ENCODE measurements at places on chromosomes 16 and 17.

DNA sequence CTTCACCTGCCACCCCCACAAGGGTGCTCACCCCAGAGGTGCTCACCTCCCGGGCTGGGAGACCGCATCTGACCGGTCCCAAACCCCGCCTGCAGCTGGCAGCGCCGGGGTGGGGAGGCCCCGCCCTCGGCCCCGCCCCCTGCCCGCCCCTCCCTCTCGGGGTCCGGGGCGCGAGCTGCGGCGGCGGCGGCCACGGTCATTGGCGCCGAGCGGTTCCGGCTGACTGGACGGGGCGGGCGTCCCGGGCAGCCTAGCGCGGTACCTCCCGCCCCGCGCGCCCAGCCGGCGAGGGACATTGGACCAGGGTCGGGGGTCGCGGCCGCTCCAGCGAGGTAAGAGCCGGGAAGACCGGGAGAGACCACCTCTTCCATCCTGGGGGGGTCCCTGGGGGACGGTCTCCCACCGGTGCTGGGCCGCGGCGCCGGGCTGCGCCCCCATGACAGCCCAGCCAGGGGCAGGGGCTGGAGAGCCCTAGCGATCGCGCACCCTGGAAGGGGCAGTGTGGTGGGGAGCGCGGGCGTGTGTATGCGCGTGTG is at the start of gene CACNG5:
TSS of gene CACNG5 (plus strand) at position 199 of the 536 bp plus-strand sequence. CDS start 42,216 bp downstream, outside the sequence.
- DNase-seq = no peak

GRCh38 chr17:40664582-40665333 is at the start of gene KRT222:
TSS of gene KRT222 (minus strand) at chr17:40665177. CDS start at chr17:40665099, 78 bp downstream.
- DNase-seq = no peak

DNA sequence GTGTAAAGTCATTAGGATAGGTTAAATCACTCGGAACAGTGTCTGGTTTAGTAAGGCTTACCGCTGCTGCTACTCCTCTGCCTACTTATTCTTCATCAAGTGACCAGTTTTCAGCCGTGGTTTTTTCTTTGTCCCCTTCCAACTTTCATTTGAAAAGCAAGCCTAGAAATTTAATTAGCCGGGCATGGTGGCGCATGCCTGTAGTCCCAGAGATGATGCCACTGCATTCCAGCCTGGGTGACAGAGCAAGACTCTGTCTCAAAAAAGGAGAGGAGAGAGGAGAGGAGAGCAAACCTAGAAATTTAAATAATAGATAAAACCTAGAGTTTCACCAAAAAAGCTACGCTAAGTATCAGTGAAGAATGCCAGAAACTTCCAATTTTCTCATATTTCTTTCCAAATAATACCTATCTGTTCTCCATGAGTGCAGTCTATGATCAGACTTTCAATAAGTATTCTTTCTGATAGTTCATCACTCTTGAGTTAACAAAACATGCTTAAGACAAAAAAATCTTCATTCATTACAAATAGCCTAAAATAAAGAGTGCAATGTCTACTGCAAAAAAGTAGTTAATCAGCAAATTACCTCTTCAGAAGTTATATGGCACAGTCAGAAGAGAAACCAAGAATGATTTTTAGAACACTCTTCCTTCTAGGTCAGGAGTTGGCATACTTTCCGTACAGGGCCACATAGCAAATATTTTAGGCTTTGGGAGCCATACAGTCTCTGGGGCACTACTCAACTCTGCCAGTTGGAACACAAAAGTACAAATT is 15.1 kb downstream of the ANKFY1 start:
- no peak for DNase-seq

DNA sequence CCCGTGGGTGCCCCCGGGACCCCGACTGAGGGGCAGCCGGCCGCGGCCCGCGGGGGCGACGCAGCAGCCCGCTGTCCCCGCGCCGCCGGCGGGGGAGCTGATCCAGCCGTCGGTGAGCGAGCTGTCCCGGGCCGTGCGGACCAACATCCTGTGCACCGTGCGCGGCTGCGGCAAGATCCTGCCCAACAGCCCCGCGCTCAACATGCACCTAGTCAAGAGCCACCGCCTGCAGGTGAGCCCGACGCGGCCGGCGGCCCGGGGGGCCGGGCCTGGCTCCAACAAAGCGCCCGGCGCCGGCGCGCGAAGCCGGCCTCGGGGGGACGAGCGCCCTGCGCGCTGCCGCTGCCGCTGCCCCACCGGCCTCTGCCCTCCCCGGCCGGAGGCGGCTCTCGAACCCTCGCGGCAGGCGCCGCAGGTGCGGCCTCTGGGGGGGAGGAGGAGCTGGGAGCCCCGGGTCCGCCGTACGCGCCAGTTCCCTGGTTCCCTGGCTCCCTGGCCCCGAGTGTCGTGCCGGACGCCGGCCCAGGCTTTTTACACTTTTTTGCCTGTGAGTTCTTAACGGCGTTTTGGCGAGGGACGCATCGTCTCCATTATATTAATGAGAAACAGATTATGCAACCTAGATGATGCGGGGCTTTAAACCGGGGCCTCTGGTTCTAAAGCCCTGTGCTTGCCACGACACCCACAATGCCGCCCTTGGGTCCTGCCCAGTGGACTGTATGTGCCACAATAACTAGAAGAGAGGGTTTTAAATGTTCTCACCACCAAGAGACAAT is 521 bp downstream of the ATMIN start:
- DNase-seq = no peak

DNA sequence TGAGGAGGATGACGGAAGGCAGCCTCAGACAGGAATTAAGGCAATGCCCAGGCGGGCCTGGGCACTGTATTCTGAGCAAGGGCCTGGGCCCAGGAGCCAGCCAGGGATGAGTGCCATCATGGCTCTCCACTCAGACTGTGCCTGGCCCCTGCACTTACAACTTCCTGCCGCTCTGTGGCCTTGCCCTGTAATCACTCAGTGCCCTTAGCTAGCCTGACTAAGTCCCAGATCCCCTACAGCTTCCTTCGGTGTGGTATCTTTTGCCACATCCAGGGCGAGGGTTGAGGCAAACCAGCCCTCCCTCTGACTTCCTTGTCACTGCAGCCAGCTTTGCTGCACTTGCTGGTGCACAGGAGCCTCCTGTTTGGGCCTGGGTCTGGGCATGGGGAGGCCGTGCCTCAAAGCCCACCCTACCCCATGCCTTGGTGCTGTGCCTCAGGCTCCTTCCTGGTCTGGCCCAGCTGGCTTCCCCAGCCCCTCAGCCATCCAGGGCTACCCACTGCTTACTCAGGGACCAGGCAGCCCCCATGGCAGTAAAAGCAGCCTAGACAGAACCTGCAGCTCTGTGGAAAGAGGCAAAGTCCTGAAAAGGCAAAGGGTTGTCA is 9.3 kb downstream of the SLC46A1 start:
- no peak for DNase-seq

GRCh38 chr17:55513885-55514590 is 2.8 kb upstream of the SMIM36 start:
- peak; percentile 33 for DNase-seq

GRCh38 chr16:73482310-73482709 is 434.4 kb upstream of the ZFHX3 start:
- no peak for DNase-seq

- DNase-seq = no peak
Observed at GRCh38 chr16:17949141-17949981, 387.2 kb downstream of the NPIPA8 start.

- no peak for DNase-seq
Observed at GRCh38 chr16:2724088-2724676, 4.2 kb upstream of the PRSS27 start.

GRCh38 chr16:80836846-80837245 is 32.4 kb upstream of the CDYL2 start:
- DNase-seq = no peak

- DNase-seq = no peak
Observed at GRCh38 chr17:77036136-77036840, 104.5 kb upstream of the SEC14L1 start.

DNA sequence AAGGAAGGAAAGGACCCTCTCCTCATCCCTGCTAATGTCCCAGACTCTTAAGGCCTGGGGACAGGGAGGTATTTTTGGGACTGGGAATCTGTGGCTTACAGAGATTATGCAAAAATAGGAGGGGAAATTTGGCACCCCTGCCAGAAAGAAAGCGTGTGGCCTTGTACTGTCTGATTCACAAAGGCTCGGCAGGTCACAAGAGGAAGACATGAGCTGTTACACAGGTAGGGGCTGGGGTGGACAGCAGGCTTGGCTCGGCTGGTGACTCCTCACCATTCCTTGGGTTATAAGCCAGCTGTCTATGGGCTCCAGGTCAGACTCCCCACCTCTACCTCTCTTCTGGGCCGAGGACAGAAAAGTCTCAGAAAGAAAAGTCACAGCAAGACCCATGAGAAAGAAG is 20.7 kb upstream of the SREBF1 start:
- no peak for DNase-seq

GRCh38 chr17:7818746-7819645 is 15.0 kb upstream of the KDM6B start:
- no peak for DNase-seq

GRCh38 chr17:78365561-78366108 is 5.8 kb upstream of the SOCS3 start:
- no peak for DNase-seq

GRCh38 chr16:85514295-85514597 is 98.9 kb upstream of the GSE1 start:
- DNase-seq = no peak

DNA sequence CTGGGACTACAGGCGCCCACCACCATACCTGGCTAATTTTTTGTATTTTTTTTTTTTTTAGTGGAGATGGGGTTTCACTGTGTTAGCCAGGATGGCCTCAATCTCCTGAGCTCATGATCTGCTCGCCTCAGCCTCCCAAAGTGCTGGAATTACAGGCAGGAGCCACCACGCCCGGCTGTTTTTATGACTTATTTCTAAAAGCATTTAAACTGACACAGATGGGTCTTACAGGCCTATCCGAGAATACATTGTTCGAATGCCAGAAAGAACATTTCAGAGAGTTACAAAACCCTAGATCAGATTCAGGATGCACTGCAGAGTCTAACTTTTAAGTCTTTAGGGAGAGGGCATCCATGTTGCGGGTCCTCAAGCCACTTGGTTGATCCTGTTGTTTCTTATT is 234.7 kb upstream of the MAF start:
- no peak for DNase-seq

- DNase-seq = no peak
Observed at GRCh38 chr16:57527027-57527426, 9.3 kb downstream of the CCDC102A start.

Data from GM12864 (cell line).